Amygdala (tissue), 56 donors: ENCODE measurements at places on chromosomes 2 and 18.

GRCh38 chr2:203682688-203683130, 23.7 kb upstream of the CD28 start:
- no peak for DNase-seq

DNA sequence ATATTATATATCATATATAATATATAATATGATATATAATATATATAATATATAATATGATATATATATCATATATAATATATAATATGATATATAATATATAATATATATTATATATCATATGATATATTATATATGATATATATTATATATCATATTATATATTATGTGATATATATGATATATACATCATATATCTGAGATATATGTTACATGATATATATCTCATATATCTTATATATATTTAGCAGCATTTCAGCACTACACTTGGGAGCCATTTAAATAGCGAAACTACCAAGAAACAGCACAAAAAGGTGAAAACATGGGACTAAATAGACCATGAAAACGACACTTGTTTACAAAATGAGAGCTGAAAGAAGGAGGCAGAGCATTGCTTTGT, 37.3 kb downstream of the KCMF1 start:
- DNase-seq: no peak

DNA sequence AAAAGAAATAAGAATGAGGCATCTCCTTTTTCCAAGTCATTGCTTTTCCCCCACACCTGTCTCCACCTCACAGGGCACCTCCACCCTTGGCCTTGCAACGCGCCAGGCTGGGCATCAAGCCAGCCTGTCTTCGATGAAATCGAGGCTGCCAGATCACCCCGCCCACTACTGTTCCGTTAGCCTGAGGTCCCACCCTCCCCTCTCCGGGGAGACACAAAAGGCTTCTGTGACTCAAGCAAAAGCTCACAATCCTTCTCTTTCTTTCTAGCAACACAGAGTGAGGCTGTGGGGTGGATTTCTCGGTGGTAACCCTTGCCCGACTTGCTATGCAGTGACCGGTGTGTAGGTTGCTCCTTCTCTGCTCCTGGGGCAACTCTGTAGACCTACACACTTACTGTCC, 9.9 kb downstream of the TNP1 start:
- peak; percentile 72 for DNase-seq

DNA sequence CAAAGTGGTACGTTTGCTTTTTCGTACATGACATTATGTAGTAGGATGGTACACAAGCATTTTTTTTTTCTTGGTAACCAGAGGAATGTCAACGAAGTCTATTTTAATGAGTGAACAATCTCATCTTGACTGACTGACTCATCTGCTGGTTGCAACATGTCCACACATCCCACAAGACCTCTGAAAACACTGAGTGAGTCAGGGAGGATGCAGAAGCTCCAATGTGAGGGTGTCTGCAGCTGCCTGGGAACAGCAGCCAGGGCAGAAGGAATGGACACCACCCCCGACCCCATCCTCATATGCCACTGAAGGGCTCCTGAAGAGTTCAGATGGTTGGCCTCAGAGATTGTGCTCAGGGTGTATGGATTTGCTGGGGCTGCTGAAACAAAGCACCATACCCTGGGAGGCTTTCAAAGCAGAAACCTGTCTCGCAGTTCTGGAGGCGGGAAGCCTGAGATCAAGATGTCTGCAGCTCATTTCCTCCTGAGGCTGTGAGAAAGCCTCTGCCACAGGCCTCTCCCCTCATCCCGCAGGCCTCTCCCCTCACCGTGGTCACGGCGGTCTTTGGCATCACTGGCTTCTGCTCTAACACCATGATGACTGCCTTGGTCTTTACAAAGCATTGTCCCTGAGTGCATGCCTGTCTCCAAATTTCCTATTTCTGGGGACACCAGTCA, 124.6 kb downstream of the LRATD1 start:
- no peak for DNase-seq

DNA sequence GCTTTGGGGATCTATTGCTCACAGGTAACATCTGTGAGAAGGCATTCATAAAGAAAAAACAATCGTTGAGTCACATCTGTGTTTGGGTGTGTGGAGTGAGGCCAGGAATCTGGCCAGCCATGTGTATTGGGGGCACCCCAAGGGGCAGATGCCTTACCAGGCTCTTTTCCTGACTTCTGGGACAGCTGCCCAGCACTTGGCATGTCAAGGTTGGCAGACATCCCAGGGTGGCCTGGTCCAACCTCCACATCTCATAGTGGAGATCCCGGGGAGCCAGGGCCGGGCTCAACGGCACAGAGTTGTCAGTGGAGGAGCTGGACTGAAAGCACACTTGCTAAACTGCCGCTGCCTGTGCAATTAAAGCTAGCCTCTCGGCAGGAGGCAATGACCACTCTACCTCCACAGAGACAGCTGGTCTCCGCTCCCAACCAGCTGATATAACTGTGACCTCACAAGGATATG, 75.3 kb upstream of the MGAT4A start:
- DNase-seq: peak; percentile 26

- no peak for DNase-seq
Measured at GRCh38 chr2:232789082-232789481, 12.7 kb upstream of the KCNJ13 start.

DNA sequence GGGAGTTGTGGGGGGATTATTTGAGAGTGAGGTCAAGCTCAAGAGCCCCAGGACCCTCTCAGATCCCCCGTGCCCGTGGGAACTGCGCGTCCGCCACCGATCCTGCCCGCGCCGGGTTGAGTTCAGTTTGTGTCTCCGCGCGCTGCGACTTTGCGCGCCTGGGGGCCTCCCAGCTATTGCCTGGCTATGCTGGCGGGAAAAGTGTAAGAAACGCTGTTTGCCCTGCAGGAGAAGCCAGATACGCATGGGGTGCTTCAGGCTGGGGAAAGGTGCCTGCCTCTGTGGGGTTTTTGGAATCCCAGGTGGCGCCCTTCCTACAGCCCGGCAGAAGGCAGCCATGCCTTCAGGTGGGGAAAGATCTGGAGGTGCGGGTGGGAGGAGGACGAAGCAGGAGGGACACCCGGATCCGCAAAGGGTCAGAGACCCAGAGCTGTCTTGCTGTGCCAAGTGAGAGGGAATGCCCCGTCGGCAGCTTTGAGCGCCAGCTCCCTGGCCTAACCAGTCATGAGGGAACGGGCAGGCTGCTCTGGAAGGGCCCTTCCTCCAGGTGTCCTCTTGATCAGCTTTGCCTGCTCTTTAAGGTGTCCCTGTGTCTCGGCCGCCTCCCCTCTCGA, 22.5 kb downstream of the TEX44 start:
- DNase-seq: no peak

DNA sequence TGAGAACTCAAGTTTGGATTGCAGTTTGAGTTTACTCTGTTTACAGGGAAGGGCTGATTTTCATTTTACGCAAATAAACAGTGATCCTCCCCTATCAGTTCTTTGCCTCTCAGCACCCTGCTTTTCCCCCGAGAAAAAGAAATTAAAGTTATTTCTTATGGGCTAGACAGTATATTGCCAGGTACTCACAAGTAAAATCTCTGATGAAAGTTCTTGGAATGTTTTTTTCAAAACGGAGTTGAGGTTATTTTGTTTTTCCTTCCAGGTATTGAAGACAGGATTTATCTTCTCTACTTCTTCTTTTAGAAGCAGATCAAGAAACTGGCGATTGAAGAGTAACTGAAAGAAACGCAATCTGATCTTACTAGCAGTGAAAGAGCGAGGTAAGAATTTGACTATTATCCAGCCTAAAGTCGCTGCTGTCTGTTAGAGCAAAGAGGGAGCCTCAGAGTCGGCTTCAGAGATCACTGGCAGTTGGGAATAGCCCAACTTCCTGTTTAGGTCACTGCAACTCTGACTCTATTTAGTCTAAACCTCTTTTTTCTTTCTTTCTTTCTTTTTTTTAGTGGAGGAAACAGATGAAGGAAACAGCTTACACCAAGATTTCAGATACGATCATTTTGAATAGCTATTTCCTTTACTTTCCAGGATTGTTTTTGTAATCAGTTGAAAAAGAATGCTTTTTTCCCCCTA, at the start of gene TFPI:
TSS of gene TFPI (minus strand) at position 425 of the 693 bp plus-strand sequence. CDS start 50,667 bp downstream, outside the sequence.
- DNase-seq: no peak

- no peak for DNase-seq
Measured at GRCh38 chr2:48110492-48110891, 204.2 kb upstream of the FBXO11 start.

DNA sequence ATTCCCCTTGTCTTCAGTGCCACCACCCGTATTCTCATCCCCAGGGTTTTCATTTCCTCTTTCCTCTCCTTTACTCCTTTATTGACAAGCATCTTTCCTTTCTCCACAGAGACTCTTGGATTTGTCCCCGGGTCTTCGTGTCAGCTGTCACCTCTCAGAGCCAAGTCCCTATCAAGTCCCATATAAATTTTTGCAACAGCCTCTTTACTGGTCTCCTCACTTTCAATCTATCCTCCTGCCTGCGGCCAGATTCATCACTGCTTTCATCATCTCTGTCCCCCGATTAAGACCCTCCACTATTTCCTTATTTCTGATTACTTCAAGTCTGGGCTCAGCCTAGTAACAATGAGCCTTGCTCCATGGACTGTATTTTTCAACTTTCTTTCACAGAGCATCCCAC, 113.8 kb downstream of the CTAGE1 start:
- DNase-seq: no peak

DNA sequence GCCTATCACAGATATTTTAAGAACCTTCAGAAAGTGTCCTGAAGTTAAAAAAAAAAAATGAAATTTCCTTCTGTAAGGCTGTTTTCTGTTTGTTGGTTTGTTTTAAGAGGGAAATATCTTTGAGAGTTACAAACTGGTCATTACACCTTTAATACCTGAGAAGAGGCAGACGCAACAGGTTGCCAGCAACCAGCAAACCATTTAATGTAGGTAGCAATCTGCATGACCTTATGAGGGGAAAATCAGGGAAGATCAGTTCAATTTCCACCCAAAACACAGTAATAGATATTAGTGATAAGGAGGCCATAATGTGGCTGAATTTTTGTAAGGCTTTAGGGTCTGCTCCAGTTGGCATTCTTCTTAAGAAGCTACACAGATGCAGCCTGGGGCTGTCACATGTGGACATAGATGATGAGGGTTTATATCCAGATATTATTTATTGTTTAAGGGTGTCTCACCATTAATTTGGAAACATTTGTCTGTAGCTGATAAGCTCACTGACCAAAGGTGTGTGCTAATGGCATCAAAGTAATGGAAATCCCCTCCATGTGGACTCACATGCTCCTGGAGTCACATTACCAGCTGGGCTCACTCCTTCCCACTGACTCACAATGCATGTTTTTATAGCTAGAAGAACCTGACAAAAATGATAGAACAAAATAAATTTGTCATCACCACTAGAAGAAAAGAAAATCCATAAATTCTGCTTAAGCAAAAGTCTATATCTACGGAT, 83.5 kb upstream of the DTNA start:
- no peak for DNase-seq

GRCh38 chr2:121993682-121994081, 238.2 kb downstream of the TSN start:
- no peak for DNase-seq

- no peak for DNase-seq
Measured at GRCh38 chr2:200471324-200471848, 38.5 kb downstream of the KCTD18 start.

- no peak for DNase-seq
Measured at GRCh38 chr2:97660775-97661389, 3.0 kb downstream of the ACTR1B start.

- DNase-seq: no peak
Measured at GRCh38 chr2:204370172-204370718, 175.0 kb upstream of the PARD3B start.

DNA sequence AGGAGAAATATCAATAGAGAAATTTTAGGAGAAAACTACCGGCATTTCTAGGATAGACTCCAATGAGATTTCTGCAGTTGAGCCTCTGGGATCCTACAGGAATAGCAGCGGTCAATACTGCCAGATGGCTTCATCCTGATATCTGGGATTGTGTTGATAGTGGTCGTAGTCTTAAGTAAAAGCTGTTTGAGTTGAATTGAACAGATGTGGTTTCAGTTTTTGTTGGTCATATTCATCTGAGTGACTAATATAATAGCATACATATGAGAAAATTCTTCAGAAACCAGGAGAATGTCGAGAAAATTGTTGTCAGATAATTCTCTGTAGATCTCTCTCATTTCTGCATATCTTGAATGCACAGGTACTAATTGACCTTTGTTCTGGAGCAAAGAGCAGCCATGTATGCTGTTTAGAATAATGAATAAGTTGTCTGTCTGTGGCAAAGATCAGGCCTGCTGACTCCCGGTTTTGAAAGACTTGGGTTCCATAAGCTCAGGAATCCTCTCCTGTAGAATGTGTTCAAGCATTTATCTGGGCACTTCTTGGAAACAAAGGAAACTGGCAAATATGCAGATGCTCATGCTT, 288.1 kb downstream of the TMX3 start:
- DNase-seq: no peak

- no peak for DNase-seq
Measured at GRCh38 chr2:21175895-21176646, 52.3 kb downstream of the TDRD15 start.

DNA sequence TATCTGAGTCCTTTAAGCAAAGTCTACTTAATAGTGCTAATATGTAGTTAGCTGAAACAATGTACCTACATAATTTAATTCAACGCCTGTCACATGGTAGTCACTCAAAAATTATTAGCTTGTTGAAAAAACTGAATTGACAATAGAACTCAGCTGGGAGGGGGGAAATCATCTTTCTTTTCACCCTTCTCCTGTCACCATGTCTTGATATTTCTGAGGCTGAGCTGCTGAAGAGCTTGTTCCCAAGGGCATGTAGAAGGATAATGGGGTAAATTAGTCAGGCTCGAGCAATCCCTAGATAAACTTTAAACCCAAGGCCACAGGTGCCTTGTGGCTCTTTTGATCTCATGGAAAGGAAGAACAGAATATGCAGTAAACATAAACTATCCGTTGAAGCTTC, 339.6 kb upstream of the LRATD1 start:
- DNase-seq: no peak

- DNase-seq: no peak
Measured at GRCh38 chr18:73545472-73545871, 602.2 kb downstream of the FBXO15 start.

DNA sequence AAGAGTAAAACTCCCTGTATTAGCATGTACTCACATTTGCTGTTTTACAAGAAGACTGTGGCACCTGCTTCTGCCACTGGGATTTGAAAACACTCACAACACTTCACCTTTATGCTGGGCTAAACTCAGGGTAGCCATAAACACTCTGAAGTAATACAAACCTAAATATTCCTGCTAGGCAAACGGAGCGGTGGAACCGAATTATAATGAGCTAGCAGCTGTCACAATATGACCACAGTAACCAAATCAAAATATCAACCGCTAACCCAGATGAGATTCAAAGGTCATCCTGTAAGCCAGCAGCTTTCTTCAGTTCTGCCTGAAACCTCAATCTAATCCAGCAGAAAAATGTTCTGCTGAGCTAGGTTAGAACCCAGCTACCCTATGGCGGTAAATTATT, 132.1 kb downstream of the TCF4 start:
- DNase-seq: no peak

GRCh38 chr18:8040021-8040420, 472.9 kb downstream of the PTPRM start:
- no peak for DNase-seq

DNA sequence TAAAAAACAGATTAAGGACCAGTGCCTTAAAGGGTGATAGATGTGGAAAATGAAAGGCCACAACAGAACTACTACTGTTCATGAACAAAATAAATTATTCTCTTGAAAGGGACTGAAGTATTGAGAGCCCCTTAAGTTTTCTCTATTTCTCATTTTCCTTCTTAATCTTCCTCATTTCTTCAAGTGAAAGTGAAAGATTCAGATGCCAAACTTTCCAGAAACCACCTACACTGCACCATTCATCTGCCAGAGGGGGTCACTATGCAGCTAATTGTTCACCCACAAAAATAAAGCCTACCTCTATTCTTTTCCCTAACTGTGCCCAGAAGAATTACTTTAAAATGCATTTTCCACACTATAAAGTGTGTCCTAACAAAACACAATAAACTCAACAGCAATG, 140.1 kb downstream of the NR4A2 start:
- DNase-seq: no peak
